Prostate gland (tissue), 2 donors: ENCODE measurements at places on chromosomes 16 and 17. TPM values are rescaled to one million over a fixed set of nuclear protein-coding genes. Genes with fewer than 3 reads are reported as not detected.

GRCh38 chr17:32520737-32521404 is 34.1 kb downstream of the CDK5R1 start:
- H3K4me3 ChIP-seq, result no peak overlapping the region
- H3K4me1 ChIP-seq, result no peaks in the 10 kb centered on the region
- no peak for DNase-seq
- no peaks in the 10 kb centered on the region for H3K36me3 ChIP-seq

DNA sequence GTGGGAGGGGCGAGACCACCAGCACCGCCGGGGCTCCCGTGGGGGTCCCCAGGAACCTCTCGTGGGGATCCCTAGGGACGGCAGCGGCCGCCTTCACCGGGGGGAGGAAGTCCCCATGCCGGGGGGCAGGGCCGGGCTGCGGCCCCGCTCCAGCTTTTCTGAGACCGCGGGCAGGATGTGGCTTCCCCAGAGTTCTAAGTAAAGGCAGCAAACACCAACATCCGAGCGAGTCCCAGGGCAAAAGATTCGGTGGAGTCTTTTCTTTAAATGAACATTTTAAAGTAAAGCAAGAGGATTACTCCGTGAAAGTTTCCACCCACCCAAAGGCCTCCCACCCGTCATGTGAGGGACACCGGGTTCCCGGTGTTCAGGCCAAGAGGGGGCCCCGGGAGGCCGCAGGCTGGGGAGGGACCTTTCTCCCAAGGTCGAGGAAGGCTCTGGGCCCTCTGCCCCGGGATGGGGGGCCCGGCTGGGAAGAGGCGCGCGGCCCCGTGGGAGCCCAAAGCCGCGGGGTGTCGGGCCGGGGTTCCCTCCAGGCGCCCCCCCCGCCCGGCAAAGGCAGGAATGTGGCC is 137.2 kb upstream of the RPH3AL start:
- no peaks in the 10 kb centered on the region for H3K36me3 ChIP-seq
- peaks cover 7% of the 10 kb centered on the region for H3K4me1 ChIP-seq
- H3K27me3 ChIP-seq, result no peaks in the 10 kb centered on the region
- H3K27ac ChIP-seq, result peak overlapping the region; percentile 30

The C17orf67 gene
- total RNA-seq, result 2.6 TPM

DNA sequence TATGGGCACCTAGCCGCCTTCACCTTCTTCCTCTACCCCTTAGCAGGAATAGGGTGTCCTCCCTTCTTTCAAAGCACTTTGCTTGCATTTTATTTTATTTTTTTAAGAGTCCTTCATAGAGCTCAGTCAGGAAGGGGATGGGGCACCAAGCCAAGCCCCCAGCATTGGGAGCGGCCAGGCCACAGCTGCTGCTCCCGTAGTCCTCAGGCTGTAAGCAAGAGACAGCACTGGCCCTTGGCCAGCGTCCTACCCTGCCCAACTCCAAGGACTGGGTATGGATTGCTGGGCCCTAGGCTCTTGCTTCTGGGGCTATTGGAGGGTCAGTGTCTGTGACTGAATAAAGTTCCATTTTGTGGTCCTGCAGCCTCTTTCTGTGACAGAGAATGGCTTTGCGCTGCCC is 4.6 kb downstream of the TMUB2 start:
- no peak overlapping the region for H3K27ac ChIP-seq
- H3K4me1 ChIP-seq, result peaks cover 14% of the 10 kb centered on the region
- H3K4me3 ChIP-seq, result no peak overlapping the region
- peaks cover 17% of the 10 kb centered on the region for H3K36me3 ChIP-seq

GRCh38 chr16:7218936-7219335 is 113.7 kb upstream of the RBFOX1 start:
- no peaks in the 10 kb centered on the region for H3K27me3 ChIP-seq
- no peaks in the 10 kb centered on the region for H3K36me3 ChIP-seq
- no peak for DNase-seq
- H3K4me1 ChIP-seq, result no peaks in the 10 kb centered on the region
- H3K27ac ChIP-seq, result no peak overlapping the region
- H3K4me3 ChIP-seq, result no peak overlapping the region

DNA sequence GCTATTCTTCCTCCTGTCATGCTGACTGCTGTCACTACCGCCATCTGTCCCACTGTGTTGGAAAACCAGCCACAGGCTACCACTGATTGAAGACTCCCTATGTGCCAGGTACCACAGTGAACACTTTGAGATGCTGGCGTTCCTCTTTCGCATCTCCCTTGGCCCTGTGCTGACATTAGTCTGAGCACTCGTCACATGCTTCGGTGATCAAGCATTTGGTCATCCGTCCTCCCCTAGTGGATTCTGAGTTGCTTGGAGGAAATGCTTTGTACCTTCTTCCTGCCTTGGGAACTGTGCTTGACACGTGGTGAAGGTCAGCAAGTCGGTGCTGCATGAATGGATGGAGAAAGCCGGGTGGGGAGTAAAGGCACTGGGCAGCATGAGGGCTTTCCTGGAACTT is 260.1 kb downstream of the SNX29 start:
- no peak for DNase-seq
- H3K27me3 ChIP-seq, result no peaks in the 10 kb centered on the region
- H3K4me3 ChIP-seq, result no peak overlapping the region
- no peaks in the 10 kb centered on the region for H3K4me1 ChIP-seq
- no peak overlapping the region for H3K27ac ChIP-seq
- no peaks in the 10 kb centered on the region for H3K36me3 ChIP-seq

GRCh38 chr16:46768809-46769208 is 20.7 kb upstream of the MYLK3 start:
- H3K27ac ChIP-seq, result no peak overlapping the region
- no peak overlapping the region for H3K4me3 ChIP-seq
- DNase-seq, result no peak
- no peaks in the 10 kb centered on the region for H3K4me1 ChIP-seq
- no peaks in the 10 kb centered on the region for H3K27me3 ChIP-seq
- no peaks in the 10 kb centered on the region for H3K36me3 ChIP-seq

DNA sequence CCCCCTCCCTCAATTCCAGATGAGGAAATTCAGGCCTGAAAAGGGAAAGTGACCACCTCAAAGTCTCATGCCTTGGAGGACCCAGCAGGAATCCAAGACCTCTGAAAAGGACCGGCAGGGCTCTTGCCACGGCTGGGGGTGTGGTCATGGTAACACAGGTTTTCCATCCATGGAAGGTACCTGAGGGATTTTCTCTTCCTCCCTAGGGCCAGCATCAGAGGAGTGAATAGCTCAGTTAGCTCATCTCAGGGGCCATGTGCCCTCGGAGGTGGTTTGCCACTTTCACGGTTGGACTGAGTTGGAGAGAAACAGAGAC is 1.3 kb downstream of the CIITA start:
- H3K4me3 ChIP-seq, result peak overlapping the region; percentile 29
- no peaks in the 10 kb centered on the region for H3K4me1 ChIP-seq
- H3K36me3 ChIP-seq, result no peaks in the 10 kb centered on the region
- H3K27me3 ChIP-seq, result no peaks in the 10 kb centered on the region

DNA sequence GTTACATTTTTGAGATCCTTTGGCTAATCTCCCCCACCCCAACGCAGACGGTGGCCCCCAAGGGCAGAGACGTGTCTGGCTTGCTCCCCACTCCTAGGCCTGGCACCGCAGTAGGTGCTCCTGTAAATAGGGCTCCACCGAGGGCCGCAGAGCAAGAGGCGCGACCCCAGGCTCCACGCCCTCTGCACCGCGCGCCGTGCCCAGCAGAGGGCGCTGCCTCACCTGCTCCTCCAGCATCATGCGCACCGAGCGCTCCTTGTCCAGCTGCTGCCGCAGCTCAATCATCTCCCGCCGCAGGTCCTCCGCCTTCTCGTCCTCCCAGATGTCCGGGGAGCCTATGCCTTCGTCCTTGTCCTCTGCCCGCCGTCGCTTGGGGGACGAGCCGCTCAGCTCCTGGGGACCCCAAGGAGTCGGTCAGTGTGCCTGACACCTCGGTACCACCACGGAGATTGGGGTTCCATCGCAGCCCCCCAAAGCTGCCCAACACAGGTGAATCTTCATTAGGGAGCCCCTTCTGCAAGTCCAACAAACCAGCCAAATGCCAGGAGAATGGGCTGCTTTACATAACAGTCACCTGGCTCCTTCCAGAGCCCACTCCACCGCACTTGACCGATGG is 11.2 kb downstream of the TFAP4 start:
- H3K36me3 ChIP-seq, result no peaks in the 10 kb centered on the region
- H3K4me1 ChIP-seq, result no peaks in the 10 kb centered on the region
- H3K27me3 ChIP-seq, result no peaks in the 10 kb centered on the region
- H3K27ac ChIP-seq, result no peak overlapping the region
- no peak for DNase-seq
- H3K4me3 ChIP-seq, result no peak overlapping the region

The TERB1 gene
- not detected for total RNA-seq

DNA sequence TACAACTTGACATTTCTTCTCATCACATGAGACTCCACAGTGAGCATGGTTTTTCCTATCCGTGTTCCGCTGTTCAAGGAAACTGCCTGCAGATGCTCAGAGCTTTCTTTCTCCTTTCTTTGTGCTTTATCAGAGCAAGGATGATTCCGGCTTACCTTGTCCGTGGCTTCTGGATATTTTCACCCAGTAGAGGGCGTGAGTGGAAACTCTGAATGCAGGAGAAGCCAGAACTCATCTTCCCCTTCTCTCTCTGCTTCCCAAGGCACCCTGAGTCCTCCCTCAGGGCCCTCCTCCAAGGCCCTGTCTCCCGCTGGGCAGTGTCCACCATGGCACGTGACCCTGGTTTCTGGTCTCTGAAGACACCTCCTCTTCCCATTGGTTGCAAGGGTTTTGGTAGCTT is 721.1 kb upstream of the RBFOX1 start:
- H3K4me3 ChIP-seq, result no peak overlapping the region
- H3K27ac ChIP-seq, result no peak overlapping the region
- H3K36me3 ChIP-seq, result no peaks in the 10 kb centered on the region
- DNase-seq, result no peak
- no peaks in the 10 kb centered on the region for H3K27me3 ChIP-seq

DNA sequence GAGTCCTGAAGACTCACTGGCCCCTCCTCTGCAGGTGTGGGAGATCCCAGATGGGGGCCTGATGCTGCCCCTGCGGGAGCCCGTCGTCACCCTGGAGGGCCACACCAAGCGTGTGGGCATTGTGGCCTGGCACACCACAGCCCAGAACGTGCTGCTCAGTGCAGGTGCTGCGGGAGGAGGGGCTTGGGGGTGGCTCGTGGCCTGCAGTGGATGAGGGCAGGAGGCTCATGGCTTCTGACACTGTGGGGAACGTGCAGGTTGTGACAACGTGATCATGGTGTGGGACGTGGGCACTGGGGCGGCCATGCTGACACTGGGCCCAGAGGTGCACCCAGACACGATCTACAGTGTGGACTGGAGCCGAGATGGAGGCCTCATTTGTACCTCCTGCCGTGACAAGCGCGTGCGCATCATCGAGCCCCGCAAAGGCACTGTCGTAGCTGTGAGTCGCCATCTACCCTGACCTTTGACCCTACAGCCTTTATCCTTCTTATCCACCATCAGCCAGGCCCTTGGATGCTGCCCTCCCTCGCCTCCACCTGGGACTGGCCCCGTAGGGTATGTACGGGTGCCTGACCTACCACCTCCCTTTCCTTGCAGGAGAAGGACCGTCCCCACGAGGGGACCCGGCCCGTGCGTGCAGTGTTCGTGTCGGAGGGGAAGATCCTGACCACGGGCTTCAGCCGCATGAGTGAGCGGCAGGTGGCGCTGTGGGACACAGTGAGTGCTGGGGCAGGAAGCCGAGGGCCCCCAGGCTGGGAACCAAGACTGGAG is 3.6 kb downstream of the CORO1A start:
- no peaks in the 10 kb centered on the region for H3K4me1 ChIP-seq
- DNase-seq, result peak; percentile 44
- no peaks in the 10 kb centered on the region for H3K36me3 ChIP-seq

GRCh38 chr16:89700649-89701424 is 668 bp downstream of the SPATA2L start:
- H3K4me3 ChIP-seq, result peak overlapping the region; percentile 60
- H3K4me1 ChIP-seq, result peaks cover 6% of the 10 kb centered on the region
- no peaks in the 10 kb centered on the region for H3K36me3 ChIP-seq
- peak; percentile 51 for DNase-seq

The ZPBP2 gene
- 14.8 TPM for total RNA-seq

The POLR2C gene
- 182 TPM for total RNA-seq

DNA sequence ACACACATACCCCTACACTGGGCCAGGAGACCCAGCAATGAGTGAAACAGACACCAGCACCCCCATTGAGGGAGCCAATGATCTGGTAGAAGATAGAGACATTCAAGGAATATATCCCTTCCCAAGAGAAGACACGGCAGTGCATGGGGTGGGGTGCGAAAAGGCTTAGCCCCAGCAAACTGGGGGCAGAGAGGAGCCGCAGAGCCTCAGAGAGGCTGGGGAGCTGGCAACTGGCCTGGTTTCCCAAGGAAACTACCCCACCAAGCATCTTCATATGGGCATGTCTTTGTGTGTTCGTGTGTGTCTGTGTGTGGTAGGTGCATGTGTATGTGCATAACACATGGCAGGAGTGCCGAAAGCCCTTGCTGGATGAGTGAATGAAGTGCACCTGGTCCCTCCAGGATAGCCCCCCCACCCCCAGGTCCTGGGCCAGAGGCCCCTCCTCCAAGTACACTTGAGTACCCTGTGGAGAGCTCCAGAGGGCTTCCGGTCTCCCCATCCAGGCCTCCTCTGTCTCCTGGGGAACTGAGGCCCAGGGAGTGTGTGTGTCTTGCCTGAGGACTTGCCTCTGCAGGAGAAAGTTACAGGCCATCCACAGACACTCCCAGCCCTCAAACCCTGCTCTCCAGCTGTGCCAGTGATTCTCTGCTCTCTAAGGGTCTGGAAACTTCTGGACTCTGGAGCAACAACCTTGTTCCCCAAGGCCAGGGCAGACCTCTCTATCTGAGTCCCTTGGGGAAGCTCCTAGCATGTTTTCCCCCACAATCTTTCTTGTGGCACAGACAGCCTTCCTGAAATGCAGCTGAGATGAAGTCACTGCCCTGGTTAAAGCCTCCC is 15.9 kb downstream of the TBX2 start:
- no peaks in the 10 kb centered on the region for H3K36me3 ChIP-seq
- no peaks in the 10 kb centered on the region for H3K4me1 ChIP-seq
- no peaks in the 10 kb centered on the region for H3K27me3 ChIP-seq
- DNase-seq, result peak; percentile 3

DNA sequence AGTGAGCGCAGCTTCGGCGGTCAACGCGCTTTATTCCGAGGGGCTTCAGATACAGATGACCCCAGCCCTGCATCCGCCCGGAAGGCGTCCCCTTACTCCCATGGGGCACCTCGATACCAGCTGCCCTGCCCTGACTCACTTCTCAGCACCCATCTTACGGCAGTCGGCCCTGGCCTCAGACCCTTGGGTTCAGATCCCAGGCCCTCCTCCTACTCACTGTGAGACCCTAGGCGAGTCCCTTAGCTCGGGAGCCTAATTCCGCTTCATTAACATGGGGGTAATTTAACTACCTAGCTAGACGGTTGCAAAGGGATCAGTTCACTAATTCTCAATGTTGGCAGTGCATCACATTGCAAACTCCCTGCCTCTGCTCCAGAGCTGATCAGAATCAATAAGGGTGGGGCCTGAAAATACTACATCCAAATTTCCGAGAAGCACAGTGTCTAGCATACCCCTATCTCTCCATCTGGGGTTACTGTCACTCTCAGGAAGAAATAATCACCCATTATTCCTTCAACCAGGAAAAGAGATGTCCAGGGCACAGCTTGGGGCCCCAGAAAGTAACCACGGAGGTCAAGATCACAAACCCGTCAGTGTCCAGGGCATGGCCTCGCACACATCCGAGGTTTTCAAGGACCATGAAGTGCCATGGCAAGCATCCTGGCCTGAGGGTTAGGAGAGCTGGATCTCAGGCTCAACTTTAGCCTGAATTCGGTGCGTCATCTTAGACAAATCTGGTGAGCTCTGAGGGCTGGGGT is 415 bp upstream of the FLOT2 start:
- peak overlapping the region; percentile 97 for H3K27ac ChIP-seq
- DNase-seq, result no peak
- peaks cover 20% of the 10 kb centered on the region for H3K4me1 ChIP-seq
- H3K36me3 ChIP-seq, result no peaks in the 10 kb centered on the region
- H3K27me3 ChIP-seq, result no peaks in the 10 kb centered on the region

- H3K4me1 ChIP-seq, result peaks cover 4% of the 10 kb centered on the region
- no peak for DNase-seq
- no peak overlapping the region for H3K4me3 ChIP-seq
- H3K36me3 ChIP-seq, result peaks cover 12% of the 10 kb centered on the region
- no peak overlapping the region for H3K27ac ChIP-seq
These were observed 29.7 kb downstream of the MBTPS1 start for GRCh38 chr16:84087001-84087400.
